Central memory CD4-positive, alpha-beta T cell (primary cell): ENCODE measurements at places on chromosomes 12 and 14.

DNA sequence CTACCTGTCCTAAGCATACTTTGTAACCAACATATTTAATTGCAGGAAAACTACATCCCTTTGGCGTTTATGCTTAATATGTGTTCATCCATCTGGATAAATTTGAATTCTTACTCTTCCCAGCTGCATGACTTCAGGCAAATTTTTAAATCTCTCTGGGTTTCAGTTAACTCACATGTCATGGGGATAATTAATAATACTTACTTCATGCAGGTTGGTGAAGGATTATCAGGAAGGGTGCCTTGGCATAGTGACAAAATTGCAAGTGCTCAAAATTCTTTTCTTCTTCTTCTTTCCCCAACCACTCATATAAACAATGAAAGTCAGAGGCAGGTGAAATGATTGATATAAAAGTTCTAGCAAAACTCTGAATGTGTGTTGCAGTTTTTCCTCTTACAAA lies 15.9 kb downstream of the SYT10 start:
- DNase-seq, result no peak

DNA sequence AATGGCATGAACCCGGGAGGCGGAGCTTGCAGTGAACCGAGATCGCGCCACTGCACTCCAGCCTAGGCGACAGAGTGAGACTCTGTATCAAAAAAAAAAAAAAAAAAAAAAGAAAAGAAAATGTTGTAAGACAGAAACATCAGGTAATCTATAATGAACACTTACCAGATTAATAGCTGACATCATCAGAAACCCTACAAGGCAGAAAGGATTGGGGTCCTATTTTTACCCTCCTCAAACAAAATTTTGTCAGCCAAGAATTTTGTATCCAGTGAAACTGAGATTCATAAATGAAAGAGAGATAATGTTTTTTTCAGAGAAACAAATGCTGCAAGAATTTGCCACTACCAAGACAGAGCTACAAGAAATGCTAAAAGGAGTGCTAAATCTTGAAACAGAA lies 14.1 kb downstream of the CLEC1A start:
- no peak for DNase-seq

DNA sequence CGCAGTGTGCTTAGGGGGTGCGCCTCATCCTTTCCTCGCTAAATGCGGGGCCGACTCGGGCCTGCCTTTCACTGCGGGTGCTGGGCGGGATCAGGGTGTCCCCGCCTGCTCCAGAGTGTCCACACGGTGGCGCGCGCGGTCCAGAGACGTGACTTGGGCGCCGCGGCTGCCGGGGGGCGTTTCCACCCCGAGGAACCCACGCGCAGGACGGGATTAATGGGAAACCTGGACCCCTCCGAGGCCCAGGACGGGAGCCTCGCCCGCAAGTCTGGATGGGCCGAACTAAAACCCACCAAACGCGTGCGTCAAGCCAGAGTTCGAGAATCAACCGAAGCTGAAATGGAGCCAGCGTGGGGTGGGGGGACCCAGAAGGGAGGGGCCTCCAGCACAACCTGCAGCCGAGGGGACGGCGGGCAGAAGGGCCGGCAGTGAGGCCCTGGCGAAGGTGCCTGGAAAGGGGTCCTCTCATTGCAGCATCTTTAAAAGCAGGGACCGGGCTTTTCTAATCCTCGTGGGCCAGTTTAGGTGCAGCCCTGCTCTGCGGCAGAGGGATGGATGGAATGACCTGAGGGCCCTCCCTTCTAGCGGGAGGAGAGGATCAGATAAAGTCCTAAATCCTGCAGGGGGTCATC lies 93.3 kb downstream of the NINJ2 start:
- peak; percentile 78 for DNase-seq

DNA sequence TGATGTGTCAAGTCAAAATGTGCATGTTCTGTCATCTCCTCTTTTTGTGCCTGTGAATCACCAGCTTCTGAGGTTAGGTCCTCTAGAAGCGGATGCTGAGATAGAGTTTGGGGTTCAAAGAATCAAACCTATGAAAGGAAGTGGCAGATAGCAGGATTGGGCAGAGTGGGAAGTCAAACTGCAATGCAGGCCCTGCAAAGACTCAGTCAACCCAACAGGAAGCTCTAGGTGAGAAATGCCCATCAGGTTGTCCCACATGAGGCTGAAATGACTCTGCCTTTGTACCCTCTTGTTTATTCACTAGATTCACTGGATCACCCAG lies 4.5 kb upstream of the MIA2 start:
- DNase-seq, result peak; percentile 62

GRCh38 chr14:22735096-22735495 lies 31.4 kb upstream of the OXA1L start:
- DNase-seq, result no peak

- no peak for DNase-seq
These were observed 15.3 kb downstream of the EP400 start for GRCh38 chr12:131965073-131965472.

GRCh38 chr14:91229743-91230200 lies 14.7 kb downstream of the GPR68 start:
- peak; percentile 86 for DNase-seq

DNA sequence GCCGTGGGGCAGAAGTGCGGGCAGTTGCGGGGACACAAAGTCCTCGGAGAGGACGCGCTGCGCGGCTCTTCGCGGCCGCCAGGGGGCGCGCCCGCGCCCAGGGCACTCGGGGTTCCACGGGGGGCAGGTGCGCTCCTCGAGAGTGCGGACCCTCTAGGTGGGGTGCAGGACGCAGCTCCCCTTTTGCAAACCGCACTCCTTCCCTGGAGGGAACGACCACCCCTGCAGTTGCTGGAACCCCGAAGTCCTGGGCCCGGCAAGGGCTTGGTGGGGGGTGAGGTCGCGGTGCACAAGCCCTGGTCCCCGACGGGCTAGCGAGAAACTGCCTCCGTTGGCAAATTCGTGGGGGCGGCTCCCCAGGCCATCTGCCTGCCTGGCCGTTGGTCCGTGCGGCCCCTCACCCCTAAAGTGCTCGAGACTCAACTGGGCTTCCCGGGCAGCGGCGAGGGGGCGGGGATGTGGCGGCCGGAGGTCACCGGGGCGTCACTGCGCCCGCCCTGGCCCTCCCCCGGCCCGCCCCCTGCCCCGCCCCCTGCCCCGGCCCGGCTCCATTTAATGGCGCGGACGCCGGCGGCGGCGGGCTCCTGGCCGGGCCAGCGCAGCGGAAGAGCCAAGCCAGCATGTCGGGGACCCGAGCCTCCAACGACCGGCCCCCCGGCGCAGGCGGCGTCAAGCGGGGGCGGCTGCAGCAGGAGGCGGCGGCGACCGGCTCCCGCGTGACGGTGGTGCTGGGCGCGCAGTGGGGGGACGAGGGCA lies at the start of gene ADSS1:
ADSS1 (plus strand) TSS at position 579 of the 756 bp plus-strand sequence; CDS start at position 621, 42 bp downstream.
- DNase-seq, result peak; percentile 55
